ENCODE measurements at places on chromosomes 3 and 15. TPM values are rescaled to one million over a fixed set of nuclear protein-coding genes. Genes with fewer than 3 reads are reported as not detected.
A peak's percentile ranks its signal among the peaks of the same experiment; 100 is the strongest.

CSPG4 gene
- total RNA-seq = 132 TPM

LOXL1 gene
- 92.8 TPM for total RNA-seq

THBS1 gene
- total RNA-seq = 26.4 TPM

C3orf85 gene
- not detected for total RNA-seq

SI gene
- not detected for total RNA-seq

CHRD gene
- 5.6 TPM for total RNA-seq

GOLGA8R gene
- total RNA-seq = 1.8 TPM

DNA sequence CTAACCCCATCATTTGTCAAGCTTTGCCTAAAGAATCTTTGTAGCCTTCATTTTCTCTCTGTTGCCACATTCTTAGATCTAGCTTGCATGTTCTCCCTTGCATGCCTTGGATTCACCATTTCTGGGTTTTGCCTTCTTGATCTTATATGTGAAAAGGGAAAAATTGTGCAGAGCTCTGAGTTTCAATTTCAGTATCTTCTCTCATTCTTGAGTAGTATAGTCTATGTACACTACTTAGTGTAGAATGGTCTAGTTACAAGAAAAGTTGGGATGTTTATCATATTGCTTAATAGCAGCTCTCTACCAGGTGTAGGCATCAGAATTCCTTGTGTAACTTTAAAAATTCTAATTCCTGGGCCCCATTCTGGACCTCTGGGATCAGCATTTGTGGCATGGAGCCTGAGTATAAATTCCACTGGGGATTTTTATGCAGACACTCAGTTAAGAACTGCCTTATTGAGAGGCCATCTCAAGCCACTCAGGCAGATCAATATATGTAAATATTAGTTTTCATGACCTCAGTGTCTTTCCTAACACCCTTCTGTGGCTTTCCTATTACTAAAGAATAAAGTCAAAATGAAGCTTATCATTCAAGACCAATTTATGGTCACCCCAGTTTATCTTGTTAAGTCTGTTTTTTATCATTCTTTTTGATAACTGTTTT is 23.4 kb downstream of the GTF2E1 start:
- DNase-seq = no peak

DNA sequence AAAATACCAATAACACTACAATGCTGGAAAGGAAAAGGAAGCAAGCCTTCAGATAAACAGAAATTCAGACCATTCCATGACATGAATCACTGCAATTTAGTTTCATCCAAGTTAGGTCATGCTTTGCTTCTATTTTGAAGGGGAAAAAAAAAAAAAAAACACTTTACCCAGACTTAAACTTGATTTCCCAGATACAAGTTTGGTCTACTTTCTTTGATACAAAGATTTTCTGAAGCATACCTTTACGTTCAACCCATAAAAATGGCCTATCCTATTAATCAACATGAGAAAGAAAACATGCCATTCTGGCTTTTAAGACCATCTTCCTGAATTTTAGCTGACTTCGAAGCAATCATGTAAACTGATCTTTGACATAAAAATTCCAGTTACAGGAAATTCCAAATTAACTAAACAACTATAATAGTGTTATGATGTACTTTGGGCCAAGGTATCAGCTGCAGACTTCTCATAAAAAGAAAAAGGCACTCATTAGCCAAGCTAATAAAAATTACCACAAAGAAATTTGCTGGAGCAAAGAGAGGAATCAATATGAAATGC is 12.6 kb downstream of the OSBPL10 start:
- peak; percentile 72 for DNase-seq

- no peak for DNase-seq
Measured at GRCh38 chr3:127036209-127037020, 53.5 kb downstream of the PLXNA1 start.

DNA sequence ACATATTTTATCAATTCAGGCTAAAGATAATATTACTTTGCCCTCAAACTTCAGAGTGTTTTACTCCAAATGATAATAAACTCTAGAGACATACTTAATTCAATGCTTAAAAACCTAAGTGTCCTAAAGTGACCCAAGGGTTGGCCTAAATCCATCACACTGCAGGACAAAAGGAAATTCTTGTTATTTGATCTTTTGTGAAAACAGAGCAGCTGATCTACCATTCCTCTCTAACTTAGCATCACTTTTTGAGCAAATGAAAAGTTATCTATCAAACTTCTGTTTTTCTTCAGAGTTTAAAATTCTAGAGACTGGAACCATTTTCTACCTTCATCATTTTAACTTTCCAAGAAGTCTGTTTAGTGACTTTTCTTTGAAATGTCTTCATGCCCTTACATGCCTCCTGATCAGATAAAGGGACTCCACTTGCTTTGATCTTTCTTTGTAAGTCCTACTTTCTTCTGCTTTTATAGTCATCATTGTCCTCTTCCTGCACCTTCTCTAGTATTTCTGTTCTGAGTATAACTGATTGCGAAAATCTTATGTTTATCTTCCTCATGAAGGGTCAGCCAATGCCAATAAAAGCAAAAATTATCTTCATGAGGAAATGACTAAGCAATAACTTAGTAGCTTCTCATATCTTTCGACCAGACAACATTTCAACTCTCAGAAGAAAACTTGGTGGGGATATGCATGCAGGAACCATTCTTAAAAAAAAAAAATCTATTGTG is 378.7 kb upstream of the TGFBR2 start:
- DNase-seq = peak; percentile 83

GRCh38 chr15:62927836-62928235 is 114.7 kb upstream of the TPM1 start:
- no peak for DNase-seq

GRCh38 chr15:81101894-81102815 is 31.9 kb upstream of the CFAP161 start:
- DNase-seq = no peak

DNA sequence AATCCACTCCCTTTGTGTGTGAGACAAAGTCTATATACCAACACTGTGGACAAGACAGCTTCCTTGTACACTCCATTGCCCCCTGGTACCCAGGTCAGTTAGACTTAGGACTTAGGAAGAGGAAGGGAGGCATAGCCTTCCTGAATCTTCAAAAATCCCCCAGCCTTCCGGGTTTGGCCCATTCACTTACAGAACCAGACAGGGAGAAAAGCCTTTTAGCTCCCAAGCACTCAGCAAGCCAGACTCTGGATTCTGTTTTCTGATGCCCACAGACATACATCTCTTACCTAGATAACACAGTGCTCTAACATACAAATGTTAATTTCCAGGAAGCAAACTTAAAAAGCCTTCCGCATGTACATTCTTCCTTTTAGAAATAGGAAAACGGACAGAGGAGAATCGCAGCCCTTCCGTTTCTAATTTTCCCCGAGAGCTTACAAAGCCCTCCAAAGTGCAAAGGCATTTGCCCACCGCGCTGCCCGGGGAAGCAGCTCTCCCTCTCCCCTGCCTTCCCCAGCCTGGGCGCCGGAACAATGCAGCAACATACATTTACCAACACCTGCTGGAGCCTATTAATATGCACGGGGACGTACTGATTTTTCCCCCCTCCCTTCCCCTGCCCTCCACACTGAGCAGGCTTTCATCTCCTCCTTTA is 442.0 kb downstream of the MAGI1 start:
- no peak for DNase-seq

DNA sequence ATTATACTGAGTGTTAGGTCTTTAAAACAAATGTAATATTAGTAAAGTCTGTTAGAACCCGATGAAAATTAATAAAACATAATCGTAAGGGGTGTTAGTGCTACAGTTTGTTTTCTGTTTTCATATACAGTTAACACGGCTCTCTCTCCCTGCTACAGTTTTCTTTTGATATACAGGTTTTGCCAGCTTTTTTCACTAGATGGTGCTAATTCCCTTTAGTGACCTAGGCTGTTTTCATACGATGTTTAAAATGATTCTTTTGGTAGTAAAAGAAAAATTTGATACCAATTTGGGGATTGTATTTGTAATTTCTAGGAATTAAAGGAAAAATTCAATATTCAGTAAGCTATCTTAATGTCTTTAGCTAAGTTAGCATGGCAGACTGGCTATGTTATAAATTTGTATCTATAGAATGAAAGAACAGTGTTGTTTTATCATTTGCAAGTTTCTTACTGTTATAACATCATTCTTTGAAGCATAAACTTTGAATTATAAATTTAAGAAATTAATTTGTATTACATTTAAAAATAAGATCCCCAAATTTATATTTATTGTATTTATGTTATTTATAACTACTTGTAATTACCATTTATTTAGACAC is 11.5 kb downstream of the APH1B start:
- peak; percentile 59 for DNase-seq

- no peak for DNase-seq
Measured at GRCh38 chr3:11538581-11538980, 105.1 kb downstream of the VGLL4 start.

DNA sequence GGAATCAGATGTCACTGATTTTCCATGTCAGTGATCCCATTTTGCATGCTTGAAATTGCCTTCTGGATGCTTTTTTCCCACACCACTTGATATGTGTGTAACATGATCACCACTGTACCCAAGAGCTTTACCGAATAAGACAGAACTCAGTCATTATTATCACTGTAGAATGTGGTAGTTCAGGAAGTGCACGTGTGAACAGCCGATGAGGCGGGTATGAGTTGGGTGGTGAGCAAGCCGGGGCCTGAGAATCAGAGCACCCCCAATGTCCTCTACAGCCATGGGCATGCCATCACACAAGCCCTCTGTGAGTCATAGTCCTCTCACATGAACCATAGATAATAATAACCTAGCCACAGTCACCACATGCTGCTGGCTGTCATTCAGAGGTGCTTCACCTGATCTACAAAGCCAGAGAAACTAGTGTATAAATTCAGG is 470.8 kb downstream of the SOX2 start:
- peak; percentile 64 for DNase-seq

GRCh38 chr3:140931016-140931454 is 10.6 kb upstream of the SLC25A36 start:
- DNase-seq = no peak
